ENCODE measurements at places on chromosomes 6 and 20. TPM values are rescaled to one million over a fixed set of nuclear protein-coding genes. Genes with fewer than 3 reads are reported as not detected.

CST2 gene
- not detected for total RNA-seq

C20orf202 gene
- 0.41 TPM for total RNA-seq

PSORS1C2 gene
- total RNA-seq = not detected

- H3K36me3 ChIP-seq = peaks cover 75% of the 10 kb centered on the region
- no peaks in the 10 kb centered on the region for H3K27me3 ChIP-seq
- DNase-seq = no peak
- no peak overlapping the region for H3K27ac ChIP-seq
- no peak overlapping the region for H3K4me3 ChIP-seq
Observed at GRCh38 chr6:83152913-83153312, 40.2 kb downstream of the PGM3 start.

- no peak for DNase-seq
- H3K27me3 ChIP-seq = no peaks in the 10 kb centered on the region
- no peaks in the 10 kb centered on the region for H3K4me1 ChIP-seq
- H3K4me3 ChIP-seq = no peak overlapping the region
- no peaks in the 10 kb centered on the region for H3K36me3 ChIP-seq
Observed at GRCh38 chr6:162922563-162923166, 194.9 kb downstream of the PACRG start.

GRCh38 chr6:167643223-167643622 is 183.5 kb upstream of the AFDN start:
- H3K4me3 ChIP-seq = no peak overlapping the region
- H3K4me1 ChIP-seq = peaks cover 19% of the 10 kb centered on the region
- no peak for DNase-seq

DNA sequence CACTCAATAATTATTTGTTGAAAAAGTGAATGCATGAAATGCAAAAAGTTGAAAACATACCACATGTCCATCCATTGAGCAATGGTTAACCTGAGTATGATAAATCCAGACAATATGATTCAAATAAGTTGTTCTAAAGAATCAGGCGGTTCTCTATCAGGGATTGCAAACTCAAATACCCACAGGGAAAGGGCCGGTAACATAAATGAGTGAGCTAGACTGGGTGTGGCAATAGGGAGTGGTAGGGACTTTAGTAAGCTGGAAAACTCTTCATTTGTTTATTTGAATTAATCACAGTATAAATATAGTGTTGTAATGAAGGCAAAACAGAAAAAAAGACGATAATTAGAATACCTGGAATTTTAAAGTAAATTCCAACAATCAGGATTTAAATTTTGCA is 106.3 kb downstream of the BCAS1 start:
- DNase-seq = no peak
- H3K36me3 ChIP-seq = no peaks in the 10 kb centered on the region
- H3K27me3 ChIP-seq = peaks cover 5% of the 10 kb centered on the region
- H3K4me3 ChIP-seq = no peak overlapping the region
- peaks cover 13% of the 10 kb centered on the region for H3K4me1 ChIP-seq

- DNase-seq = peak; percentile 61
- H3K36me3 ChIP-seq = no peaks in the 10 kb centered on the region
- H3K27ac ChIP-seq = no peak overlapping the region
- peaks cover 45% of the 10 kb centered on the region for H3K27me3 ChIP-seq
Observed at GRCh38 chr20:59611286-59611685, 6.9 kb downstream of the PHACTR3 start.

GRCh38 chr6:148138573-148138972 is 204.1 kb upstream of the SASH1 start:
- peaks cover 10% of the 10 kb centered on the region for H3K27me3 ChIP-seq
- H3K27ac ChIP-seq = no peak overlapping the region
- no peak for DNase-seq
- H3K36me3 ChIP-seq = no peaks in the 10 kb centered on the region
- no peaks in the 10 kb centered on the region for H3K4me1 ChIP-seq

- H3K27me3 ChIP-seq = no peaks in the 10 kb centered on the region
- DNase-seq = no peak
- H3K4me1 ChIP-seq = peaks cover 7% of the 10 kb centered on the region
- peak overlapping the region; percentile 38 for H3K27ac ChIP-seq
- H3K4me3 ChIP-seq = no peak overlapping the region
Observed at GRCh38 chr6:104995989-104996617, 39.2 kb downstream of the LIN28B start.

DNA sequence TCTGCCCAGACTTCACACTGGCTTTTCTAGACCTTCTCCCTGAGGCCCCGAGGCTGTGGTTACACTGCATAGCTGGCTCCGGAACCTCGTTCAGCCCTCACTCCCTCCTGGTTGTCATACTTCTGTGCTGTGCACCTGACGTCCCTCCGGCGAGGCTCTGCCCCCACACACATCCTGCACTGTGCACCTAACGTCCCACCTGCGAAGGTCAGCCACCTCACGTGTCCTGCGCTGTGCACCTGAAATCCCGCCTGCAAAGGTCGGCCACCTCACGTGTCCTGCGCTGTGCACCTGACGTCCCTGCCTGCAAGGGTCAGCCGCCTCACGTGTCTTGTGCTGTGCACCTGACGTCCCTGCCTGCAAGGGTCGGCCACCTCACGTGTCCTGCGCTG is 111.0 kb upstream of the FRMD1 start:
- no peak for DNase-seq
- H3K27me3 ChIP-seq = peaks cover 63% of the 10 kb centered on the region
- no peaks in the 10 kb centered on the region for H3K4me1 ChIP-seq
- H3K27ac ChIP-seq = no peak overlapping the region
- no peak overlapping the region for H3K4me3 ChIP-seq

- H3K4me1 ChIP-seq = peaks cover 15% of the 10 kb centered on the region
- no peak overlapping the region for H3K27ac ChIP-seq
- peaks cover under 1% of the 10 kb centered on the region for H3K27me3 ChIP-seq
- no peaks in the 10 kb centered on the region for H3K36me3 ChIP-seq
Observed at GRCh38 chr6:79872986-79873385, 74.4 kb downstream of the ELOVL4 start.

GRCh38 chr6:33778444-33779121 is 10.3 kb downstream of the LEMD2 start:
- H3K27me3 ChIP-seq = no peaks in the 10 kb centered on the region
- H3K4me1 ChIP-seq = peaks cover 31% of the 10 kb centered on the region
- H3K36me3 ChIP-seq = peaks cover 93% of the 10 kb centered on the region
- no peak for DNase-seq
- H3K27ac ChIP-seq = no peak overlapping the region
- H3K4me3 ChIP-seq = no peak overlapping the region

- no peaks in the 10 kb centered on the region for H3K27me3 ChIP-seq
- H3K27ac ChIP-seq = no peak overlapping the region
- DNase-seq = no peak
- H3K4me1 ChIP-seq = no peaks in the 10 kb centered on the region
Observed at GRCh38 chr20:57117296-57117695, 149.1 kb downstream of the BMP7 start.

GRCh38 chr6:168133168-168133561 is 54.2 kb upstream of the FRMD1 start:
- peaks cover 9% of the 10 kb centered on the region for H3K27me3 ChIP-seq
- peak overlapping the region; percentile 58 for H3K4me3 ChIP-seq
- no peaks in the 10 kb centered on the region for H3K36me3 ChIP-seq
- DNase-seq = peak; percentile 52
- H3K4me1 ChIP-seq = peaks cover 27% of the 10 kb centered on the region

- H3K36me3 ChIP-seq = no peaks in the 10 kb centered on the region
- peaks cover 18% of the 10 kb centered on the region for H3K4me1 ChIP-seq
- no peak overlapping the region for H3K27ac ChIP-seq
- no peak overlapping the region for H3K4me3 ChIP-seq
- H3K27me3 ChIP-seq = no peaks in the 10 kb centered on the region
Observed at GRCh38 chr6:154617175-154617574, 106.7 kb upstream of the CNKSR3 start.
